Activated T-cell treated with anti-CD3 and anti-CD28 coated beads, Interleukin-2, amount 50 U/mL, for 4 hours (primary cell): ENCODE measurements at places on chromosomes 3 and 15. TPM values are rescaled to one million over a fixed set of nuclear protein-coding genes. Genes with fewer than 3 reads are reported as not detected.

DNA sequence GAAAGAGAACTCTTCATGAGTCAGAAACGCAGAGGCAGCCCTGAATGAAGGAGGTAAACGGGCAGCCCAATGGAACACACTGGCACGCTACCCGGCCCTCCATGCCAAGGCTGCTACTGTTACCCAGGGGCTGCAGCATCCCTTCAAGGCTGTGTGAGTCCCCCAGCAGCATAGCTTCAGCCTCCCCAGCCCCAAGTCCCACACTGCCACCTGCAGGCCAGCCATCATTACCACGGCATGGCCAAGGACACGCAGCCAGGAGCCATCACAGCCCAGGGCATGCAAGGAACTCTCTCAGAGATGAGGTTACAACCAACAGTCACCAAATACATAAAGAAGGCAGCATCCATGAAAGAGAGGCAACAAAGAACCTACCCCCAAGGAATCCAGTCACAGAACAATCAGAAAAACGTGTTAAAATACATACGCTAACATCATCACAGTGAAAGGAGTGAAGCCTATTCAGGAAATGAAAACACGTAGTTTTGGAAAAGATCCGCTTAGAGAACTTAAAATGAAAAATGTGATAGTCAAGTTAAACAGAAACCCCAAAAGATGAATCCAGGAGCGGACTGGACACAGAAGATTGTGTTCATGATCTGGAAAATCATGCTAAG is 22.4 kb downstream of the PLA2G4F start:
- DNase-seq: peak; percentile 32

- no peak for DNase-seq
Observed at GRCh38 chr15:85010386-85011159, 28.9 kb downstream of the PDE8A start.

GRCh38 chr15:80798911-80799310 is 19.7 kb downstream of the CEMIP start:
- no peak for DNase-seq

EPHB3 gene
- total RNA-seq: not detected

DNA sequence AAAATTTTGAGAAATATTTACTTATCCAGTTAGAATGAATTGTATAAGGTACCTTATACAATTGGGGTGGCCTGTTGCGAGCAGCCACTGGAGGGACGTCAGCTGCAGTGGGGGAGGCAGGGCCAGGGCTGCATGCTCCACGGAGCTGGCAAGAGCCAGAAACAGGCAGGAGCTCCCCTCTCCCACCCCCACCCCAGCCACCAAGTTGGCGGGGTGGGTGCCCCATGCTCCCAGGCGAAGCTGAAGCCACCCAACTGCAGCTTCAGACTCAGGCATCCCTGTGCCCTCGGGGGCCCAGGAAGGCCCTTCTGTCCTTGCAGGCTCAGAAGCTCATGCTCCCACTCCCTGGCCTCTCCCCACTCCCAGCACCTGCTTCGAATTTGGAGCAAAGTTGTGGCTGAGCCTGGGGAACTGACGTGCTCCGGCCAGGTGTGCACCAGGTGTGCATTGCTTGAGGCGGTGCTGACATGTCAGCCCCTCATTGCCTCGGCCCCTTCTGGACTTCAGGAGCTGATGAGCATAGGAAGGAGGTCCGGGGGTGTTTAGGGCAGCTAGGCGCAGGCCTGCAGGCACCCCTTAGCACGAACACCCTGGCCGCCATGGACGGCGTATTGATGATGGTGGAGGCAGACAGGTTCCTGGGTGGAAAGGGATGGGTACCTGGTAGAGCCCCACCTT is 743.8 kb upstream of the GBE1 start:
- DNase-seq: no peak

GRCh38 chr3:12489832-12490231 is 5.6 kb downstream of the TSEN2 start:
- DNase-seq: no peak

- no peak for DNase-seq
Observed at GRCh38 chr15:35437157-35437556, 108.8 kb downstream of the DPH6 start.

- no peak for DNase-seq
Observed at GRCh38 chr3:58241306-58242044, 3.9 kb downstream of the ABHD6 start.

DNA sequence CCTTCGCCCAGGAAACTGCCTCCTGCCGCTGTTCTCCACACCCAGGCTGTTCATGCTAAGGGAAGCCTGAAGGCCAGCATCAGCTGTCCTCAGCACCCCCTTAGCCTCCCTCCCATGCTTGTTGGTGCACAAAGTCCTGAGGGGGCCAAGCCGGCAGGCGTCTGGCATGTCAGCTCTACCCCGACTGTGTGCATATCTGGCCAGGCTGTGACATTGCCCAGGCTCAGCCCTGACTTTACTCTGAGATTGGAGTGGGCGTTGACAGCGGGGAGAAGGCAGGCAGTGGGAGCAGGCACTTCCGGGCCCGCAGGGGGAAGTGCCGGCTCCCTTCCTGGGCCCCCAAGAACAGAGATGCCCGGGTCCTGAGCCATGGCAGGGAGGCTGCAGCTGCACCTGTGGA is 492.2 kb downstream of the AGBL1 start:
- DNase-seq: no peak

DNA sequence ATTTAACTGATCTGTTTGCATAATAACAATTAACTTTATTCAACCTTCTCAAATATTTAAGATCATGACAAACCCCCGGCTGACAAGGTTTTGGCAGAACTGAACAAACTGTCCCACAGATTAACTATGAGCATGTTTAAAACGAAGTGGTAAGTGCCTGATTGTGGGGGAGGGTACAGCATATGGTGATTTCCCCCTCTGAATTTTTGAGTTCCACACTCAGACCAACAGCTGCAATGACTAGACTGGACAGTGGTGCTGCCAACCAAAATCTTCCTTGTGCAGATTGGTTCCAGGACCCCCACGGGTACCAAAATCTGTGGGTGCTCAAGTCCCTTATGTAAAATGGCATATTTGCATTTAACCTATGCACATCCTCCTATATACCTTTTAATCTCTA is 449.5 kb downstream of the SHQ1 start:
- no peak for DNase-seq

- DNase-seq: no peak
Observed at GRCh38 chr15:35107122-35107521, 22.0 kb upstream of the NANOGP8 start.

DNA sequence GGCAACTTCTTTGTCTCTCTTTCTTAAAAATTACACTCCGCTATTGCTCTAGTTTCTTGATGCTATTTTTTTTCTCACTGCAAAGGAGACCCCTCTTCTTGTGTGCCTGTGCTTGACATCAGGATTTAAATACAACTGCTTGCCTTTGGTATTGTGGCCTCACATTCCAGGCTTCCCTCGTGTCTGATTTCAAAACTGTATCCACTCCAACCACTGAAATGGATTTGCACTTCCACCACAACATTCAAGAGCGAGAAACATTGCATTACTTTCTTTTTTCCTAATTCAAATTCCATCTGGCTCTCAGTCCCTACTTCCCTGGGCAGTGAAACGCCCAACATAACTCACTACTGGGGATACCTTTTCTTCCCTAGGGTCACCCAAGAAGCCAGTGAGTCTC is 50.4 kb upstream of the PXYLP1 start:
- DNase-seq: no peak

DNA sequence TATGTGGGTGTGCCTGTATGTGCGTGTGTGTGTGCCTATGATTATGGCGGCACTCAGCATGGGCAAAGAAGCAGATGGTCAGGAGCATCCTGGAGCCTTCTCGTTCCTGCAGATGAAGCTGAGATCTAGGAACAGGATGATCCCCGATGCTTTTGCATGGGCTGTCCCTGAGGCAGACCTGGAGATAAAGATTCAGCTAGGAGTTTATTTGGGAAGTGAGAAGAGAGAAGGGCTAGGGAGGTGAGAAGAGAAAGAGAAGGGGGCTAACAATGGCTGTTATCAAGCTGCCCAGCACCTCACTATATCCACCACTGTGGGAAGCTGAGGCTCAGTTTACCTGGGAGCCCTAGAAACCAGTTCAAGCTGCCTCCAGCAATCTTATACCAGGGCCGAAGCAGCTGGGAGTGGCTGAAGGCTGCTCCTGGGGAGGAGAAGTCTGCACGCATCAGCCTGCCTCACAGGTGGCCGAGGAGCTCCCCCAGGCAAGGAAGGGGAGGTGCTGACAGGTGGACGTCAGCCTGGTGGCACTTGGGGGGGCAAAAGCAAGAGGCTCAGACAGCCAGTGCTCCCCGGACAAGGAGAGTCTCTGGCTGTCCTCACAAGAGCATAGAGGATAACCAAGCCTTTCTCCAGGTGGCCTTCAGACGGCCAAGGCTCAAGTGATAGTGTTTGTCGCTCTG is 94.0 kb upstream of the IQSEC1 start:
- no peak for DNase-seq
